Activated CD8-positive, alpha-beta T cell treated with anti-CD3 and anti-CD28 coated beads, Interleukin-2, amount 10 ng/mL, durations not matched to agents 7 days and 5 days (primary cell): ENCODE measurements at places on chromosomes 3 and 15. TPM values are rescaled to one million over a fixed set of nuclear protein-coding genes. Genes with fewer than 3 reads are reported as not detected.

Gene KBTBD8
- 10.8 TPM for total RNA-seq

DNA sequence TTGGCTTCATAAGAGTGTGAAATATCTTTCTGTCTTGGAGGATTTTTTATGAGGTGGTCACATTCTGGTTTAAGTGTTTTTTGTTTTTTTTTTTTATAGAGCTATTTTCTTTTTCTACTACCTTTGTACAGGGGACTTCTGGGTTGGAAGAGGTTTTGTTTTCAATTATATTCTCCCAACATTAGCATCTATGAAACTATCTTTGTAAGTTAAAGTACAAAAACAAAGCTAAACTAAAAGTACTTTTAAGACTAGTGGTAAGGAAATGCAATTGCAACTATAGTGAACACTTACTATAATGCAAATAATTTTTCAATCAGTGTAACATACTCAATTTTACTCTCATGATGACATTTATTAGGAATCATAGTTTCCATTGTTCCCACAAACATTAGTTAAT lies 688.2 kb downstream of the SI start:
- no peaks in the 10 kb centered on the region for H3K36me3 ChIP-seq
- no peak overlapping the region for H3K27ac ChIP-seq
- DNase-seq: no peak
- no peaks in the 10 kb centered on the region for H3K4me1 ChIP-seq
- H3K27me3 ChIP-seq: no peaks in the 10 kb centered on the region

- no peak for DNase-seq
- H3K36me3 ChIP-seq: no peaks in the 10 kb centered on the region
- H3K4me3 ChIP-seq: no peak overlapping the region
- no peak overlapping the region for H3K27ac ChIP-seq
- H3K27me3 ChIP-seq: peaks cover 33% of the 10 kb centered on the region
- peaks cover 9% of the 10 kb centered on the region for H3K4me1 ChIP-seq
Measured at GRCh38 chr15:62306851-62307504, 141.9 kb upstream of the C2CD4B start.

DNA sequence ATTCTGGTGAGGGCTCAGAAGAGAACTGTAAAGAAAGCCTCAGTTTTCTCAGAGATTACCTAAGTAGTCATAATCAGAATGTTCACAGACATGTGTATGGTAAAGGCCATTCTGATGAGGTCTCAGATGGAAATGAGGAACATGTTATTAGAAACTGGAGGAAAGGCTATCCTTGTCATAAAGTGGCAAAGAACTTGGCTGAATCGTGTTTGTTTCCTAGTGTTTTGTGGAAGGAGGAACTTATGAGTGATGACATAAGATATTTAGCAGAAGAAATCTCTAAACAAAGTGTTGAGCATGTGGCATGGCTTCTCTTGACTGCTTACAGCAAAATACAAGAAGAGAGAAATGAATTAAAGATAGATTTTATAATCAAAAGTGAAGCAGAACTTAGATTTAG lies 12.8 kb upstream of the KLHL40 start:
- no peaks in the 10 kb centered on the region for H3K4me1 ChIP-seq
- DNase-seq: no peak
- H3K27ac ChIP-seq: no peak overlapping the region
- H3K27me3 ChIP-seq: peaks cover 5% of the 10 kb centered on the region

- H3K27ac ChIP-seq: no peak overlapping the region
- no peaks in the 10 kb centered on the region for H3K27me3 ChIP-seq
- H3K36me3 ChIP-seq: peaks cover 8% of the 10 kb centered on the region
- no peak for DNase-seq
- no peaks in the 10 kb centered on the region for H3K4me1 ChIP-seq
Measured at GRCh38 chr3:179166561-179167201, 18.5 kb downstream of the PIK3CA start.

GRCh38 chr3:157355276-157355675 lies 81.4 kb upstream of the PTX3 start:
- no peak overlapping the region for H3K27ac ChIP-seq
- DNase-seq: no peak
- H3K4me1 ChIP-seq: no peaks in the 10 kb centered on the region
- no peaks in the 10 kb centered on the region for H3K27me3 ChIP-seq
- no peak overlapping the region for H3K4me3 ChIP-seq

Gene ADAMTSL3
- not detected for total RNA-seq

- peaks cover 7% of the 10 kb centered on the region for H3K4me1 ChIP-seq
- H3K4me3 ChIP-seq: no peak overlapping the region
- H3K27me3 ChIP-seq: no peaks in the 10 kb centered on the region
- DNase-seq: no peak
- H3K36me3 ChIP-seq: no peaks in the 10 kb centered on the region
- no peak overlapping the region for H3K27ac ChIP-seq
Measured at GRCh38 chr15:80925597-80926059, 64.0 kb downstream of the MESD start.

Gene LRRC31
- not detected for total RNA-seq

Gene NPRL2
- total RNA-seq: 60.3 TPM

Gene VEPH1
- total RNA-seq: not detected

- no peaks in the 10 kb centered on the region for H3K36me3 ChIP-seq
- peaks cover 3% of the 10 kb centered on the region for H3K27me3 ChIP-seq
- no peak overlapping the region for H3K4me3 ChIP-seq
- no peak overlapping the region for H3K27ac ChIP-seq
Measured at GRCh38 chr15:62823561-62823960, 219.0 kb upstream of the TPM1 start.

DNA sequence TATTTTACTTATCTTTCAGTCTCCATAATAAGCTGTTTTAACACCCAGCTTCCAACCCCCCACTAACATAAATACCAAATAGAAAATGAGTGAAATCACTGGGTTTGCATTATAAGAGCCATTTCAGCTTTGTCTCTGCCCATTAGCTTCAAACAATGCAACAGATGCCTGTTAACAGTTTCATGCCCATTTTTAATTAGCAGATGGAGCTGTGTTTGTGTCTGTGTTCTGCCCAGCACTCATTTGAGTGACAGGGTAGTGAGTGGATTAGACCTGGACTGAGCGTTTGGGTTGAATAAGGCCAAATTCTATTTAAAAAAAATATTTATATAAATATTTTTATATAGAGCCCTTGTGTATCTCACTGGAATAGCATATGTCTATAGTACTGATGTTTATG lies 7.4 kb downstream of the RAB8B start:
- H3K36me3 ChIP-seq: peaks cover 74% of the 10 kb centered on the region
- no peak overlapping the region for H3K27ac ChIP-seq
- H3K4me3 ChIP-seq: no peak overlapping the region
- H3K4me1 ChIP-seq: peaks cover 93% of the 10 kb centered on the region
- H3K27me3 ChIP-seq: no peaks in the 10 kb centered on the region
- DNase-seq: no peak

- no peaks in the 10 kb centered on the region for H3K4me1 ChIP-seq
- H3K27me3 ChIP-seq: peaks cover 57% of the 10 kb centered on the region
- H3K36me3 ChIP-seq: no peaks in the 10 kb centered on the region
- DNase-seq: no peak
Measured at GRCh38 chr3:64444490-64445108, 219.3 kb upstream of the PRICKLE2 start.

- H3K27me3 ChIP-seq: no peaks in the 10 kb centered on the region
- H3K27ac ChIP-seq: no peak overlapping the region
- no peaks in the 10 kb centered on the region for H3K4me1 ChIP-seq
- no peak overlapping the region for H3K4me3 ChIP-seq
- no peak for DNase-seq
Measured at GRCh38 chr3:6807967-6808588, 52.8 kb upstream of the GRM7 start.

DNA sequence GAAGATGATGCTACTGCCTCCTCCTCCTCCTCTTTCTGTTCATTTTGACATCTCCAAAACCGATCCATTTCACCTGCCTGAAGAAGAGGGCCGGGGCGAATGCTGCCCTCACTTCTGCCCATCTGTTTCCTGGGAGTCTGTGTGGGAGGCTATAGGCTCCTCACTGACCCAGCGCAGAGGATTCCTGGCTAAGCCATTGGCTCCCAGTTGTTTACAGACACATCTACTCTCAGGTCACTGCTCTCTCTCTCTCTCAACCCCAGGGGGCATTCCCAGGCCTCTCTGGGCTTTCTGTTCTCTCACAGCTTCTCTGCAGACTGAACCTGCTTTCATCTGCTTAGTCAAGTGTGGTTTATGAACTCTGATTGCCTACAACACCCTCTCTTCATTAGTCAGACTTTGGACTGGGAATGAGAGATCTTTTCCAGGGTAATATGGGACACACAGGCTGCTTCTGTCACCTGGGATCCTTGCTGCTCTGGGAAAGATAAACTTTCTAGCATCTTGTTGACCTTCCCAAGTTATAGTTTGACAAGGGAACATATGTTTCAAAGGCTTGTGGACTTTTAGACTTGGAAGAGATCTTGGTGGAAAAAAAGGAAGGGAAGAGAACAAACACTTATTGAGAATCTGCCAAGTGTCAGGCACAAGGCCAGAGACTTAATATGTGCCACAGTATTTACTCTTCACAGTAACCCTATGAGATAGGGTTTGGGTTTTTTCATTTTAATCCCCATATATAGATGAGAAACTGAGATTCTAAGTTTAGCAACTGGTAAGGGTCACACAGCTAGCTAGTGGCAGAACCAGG lies 30.2 kb upstream of the USP3 start:
- no peak for DNase-seq
- peak overlapping the region; percentile 54 for H3K27ac ChIP-seq
- no peak overlapping the region for H3K4me3 ChIP-seq
- H3K27me3 ChIP-seq: no peaks in the 10 kb centered on the region
- peaks cover 32% of the 10 kb centered on the region for H3K4me1 ChIP-seq
- H3K36me3 ChIP-seq: no peaks in the 10 kb centered on the region

Gene ANKRD63
- total RNA-seq: 0.37 TPM

Gene GOLGA8R
- total RNA-seq: 9.5 TPM

Gene SLC4A7
- 32.9 TPM for total RNA-seq

GRCh38 chr3:69085833-69086722 lies 1.3 kb downstream of the ARL6IP5 start:
- H3K4me1 ChIP-seq: peaks cover 66% of the 10 kb centered on the region
- peaks cover 49% of the 10 kb centered on the region for H3K36me3 ChIP-seq
- peak; percentile 69 for DNase-seq
- peak overlapping the region; percentile 95 for H3K4me3 ChIP-seq
- no peaks in the 10 kb centered on the region for H3K27me3 ChIP-seq
- peak overlapping the region; percentile 89 for H3K27ac ChIP-seq

DNA sequence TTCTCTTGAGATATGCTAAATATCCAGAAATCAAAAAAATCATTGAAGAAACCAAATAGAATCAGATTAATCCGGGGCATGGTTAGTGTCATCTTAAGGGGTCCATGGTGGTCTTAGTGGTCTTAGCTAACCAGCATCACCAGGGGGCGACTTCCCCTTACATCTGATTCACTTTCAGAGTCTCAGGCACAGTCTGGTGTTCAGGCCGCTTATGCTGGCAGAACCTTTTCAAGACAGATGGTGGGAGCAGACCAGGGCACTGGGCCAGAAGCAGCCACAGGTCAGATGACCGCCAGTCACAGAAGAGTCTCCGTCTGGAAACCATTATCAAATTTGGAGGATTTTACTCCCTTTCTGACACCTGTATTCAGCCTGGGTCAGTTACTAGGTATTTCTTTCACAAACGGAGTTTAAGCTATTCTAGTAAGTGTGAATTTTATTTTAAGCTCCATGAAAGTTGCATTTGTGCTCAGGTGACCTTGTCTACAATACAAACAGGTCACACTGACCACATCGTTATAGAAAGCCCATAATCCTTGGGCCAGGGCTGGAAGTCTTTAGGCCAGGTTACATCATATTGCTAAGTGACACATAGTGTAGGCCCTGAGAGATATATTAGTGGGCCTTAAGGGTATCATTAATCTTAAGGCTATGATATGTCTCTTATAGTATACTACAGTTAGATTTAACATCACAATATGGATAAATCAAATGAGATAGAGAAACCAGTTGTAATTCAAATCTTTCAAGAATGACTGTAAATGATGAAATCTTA lies 365.5 kb downstream of the GBE1 start:
- H3K27ac ChIP-seq: no peak overlapping the region
- no peak overlapping the region for H3K4me3 ChIP-seq
- DNase-seq: no peak

- H3K36me3 ChIP-seq: no peaks in the 10 kb centered on the region
- H3K4me3 ChIP-seq: no peak overlapping the region
- no peak overlapping the region for H3K27ac ChIP-seq
- H3K4me1 ChIP-seq: peaks cover 25% of the 10 kb centered on the region
Measured at GRCh38 chr15:68383161-68384074, 48.5 kb downstream of the ITGA11 start.
